ENCODE measurements at places on chromosomes 4 and X.

DNA sequence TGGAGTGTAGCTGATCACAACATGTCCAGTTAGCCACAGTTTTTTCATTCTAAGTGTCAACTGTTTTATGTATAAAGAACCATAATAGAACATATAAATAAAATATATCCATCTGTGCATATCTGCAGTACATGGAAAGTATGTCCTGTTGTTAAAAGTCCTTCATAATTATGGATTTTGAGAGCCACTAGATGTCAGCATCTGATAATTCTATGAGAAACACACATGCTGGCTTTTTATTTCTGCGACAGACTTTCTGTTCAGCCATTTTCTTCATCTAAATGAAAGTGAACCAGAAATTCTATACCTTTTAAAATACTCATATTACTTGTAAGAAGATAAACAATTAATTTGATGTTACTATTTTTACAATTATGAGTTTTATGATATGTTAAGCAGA is 251.5 kb downstream of the GPM6A start:
- DNase-seq = no peak

DNA sequence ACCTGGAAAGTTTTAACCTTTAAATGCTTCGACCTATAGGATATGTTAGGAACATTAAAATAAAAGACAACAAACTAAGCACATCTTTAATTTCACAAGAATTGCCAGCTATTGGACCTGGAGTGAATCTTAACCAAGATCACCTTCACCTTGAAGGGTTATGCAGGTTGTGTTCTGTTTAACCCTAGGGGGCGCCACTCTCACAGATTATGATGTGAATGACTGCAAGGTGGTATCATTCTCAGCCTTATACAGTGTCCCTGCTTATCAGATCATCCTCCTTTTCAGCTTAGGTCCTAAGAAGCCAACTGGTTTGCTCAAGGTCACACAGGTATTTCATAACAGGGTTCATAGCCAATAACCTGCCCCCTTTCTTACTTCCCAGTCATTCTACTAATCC is 23.5 kb downstream of the INTS6L start:
- DNase-seq = peak; percentile 30

GRCh38 chrX:118062817-118063615 is 53.6 kb downstream of the KLHL13 start:
- DNase-seq = no peak

DNA sequence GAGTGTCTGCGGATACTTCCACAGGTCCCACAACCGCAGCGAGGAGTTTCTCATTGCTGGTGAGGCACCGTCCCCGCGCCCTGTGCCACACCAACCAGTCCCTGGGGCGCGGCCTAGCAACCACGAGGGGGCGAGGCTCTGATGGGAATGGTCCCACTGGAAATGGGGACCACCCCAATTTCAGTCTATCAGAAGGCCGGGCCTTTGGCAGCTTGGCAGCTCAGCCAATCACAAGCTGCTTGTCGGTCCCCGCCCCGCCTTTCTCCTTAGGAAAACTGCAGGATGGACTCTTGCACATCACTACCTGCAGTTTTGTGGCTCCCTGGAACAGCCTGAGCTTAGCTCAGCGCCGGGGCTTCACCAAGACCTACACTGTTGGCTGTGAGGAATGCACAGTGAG is 3.0 kb downstream of the TIMP1 start:
- no peak for DNase-seq

GRCh38 chrX:136725441-136726104 is 55.2 kb downstream of the ARHGEF6 start:
- DNase-seq = no peak

- DNase-seq = no peak
Observed at GRCh38 chrX:153537526-153538295, 20.3 kb downstream of the ATP2B3 start.

GRCh38 chr4:107870916-107871786 is 46.4 kb downstream of the SGMS2 start:
- DNase-seq = no peak

DNA sequence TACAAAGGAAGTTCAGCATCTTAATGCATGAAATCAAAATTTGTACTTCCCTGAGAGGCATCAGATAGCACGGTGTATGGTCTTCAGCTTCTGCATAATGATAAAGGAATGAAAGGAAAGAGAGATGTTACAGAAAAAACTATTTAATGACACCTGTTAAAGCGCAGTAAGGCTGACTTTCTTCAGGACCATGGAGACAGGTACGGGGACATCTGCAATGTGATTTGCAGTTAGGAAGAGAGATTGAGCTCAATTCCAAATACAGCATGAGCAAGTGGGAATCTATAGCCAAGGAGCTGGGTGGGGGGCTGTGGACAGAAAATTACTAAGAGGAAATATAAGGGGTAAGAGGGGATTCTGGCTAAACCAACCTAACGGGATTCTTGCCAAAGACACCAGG is 39.3 kb downstream of the TMEM150C start:
- no peak for DNase-seq

GRCh38 chr4:72366601-72367000 is 202.4 kb downstream of the ADAMTS3 start:
- no peak for DNase-seq

GRCh38 chrX:70446380-70447350 is 2.0 kb downstream of the DLG3 start:
- no peak for DNase-seq

GRCh38 chr4:88041626-88042025 is 34.2 kb downstream of the PKD2 start:
- no peak for DNase-seq

DNA sequence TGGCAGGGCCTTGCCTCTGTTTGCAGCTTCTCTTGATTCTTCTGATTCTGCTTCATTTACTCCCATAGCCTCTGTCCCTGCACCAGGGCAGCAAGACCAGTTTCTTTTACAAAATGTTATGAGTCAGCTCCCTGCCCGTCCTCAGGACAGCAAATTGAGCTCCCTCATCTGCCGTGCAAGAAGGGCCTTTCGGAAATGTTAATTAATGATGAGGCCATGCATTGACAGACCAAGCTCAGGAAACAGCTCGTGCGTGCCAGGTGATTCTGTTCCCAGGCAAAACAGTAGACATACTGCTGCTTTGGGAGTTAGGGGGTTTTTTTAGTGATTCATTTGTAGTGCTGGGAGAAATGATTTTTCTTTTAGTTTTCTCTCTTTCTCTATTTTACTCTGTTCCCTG is 231.7 kb downstream of the FBXW7 start:
- no peak for DNase-seq

GRCh38 chrX:118286066-118286762 is 59.7 kb upstream of the WDR44 start:
- DNase-seq = no peak

GRCh38 chr4:117420948-117421347 is 335.6 kb upstream of the TRAM1L1 start:
- no peak for DNase-seq

GRCh38 chrX:72105436-72105835 is 26.3 kb downstream of the RTL5 start:
- DNase-seq = no peak

GRCh38 chr4:77432717-77433417 is 172.8 kb upstream of the CXCL13 start:
- DNase-seq = no peak

- no peak for DNase-seq
Observed at GRCh38 chr4:128955751-128956150, 137.6 kb downstream of the SCLT1 start.

DNA sequence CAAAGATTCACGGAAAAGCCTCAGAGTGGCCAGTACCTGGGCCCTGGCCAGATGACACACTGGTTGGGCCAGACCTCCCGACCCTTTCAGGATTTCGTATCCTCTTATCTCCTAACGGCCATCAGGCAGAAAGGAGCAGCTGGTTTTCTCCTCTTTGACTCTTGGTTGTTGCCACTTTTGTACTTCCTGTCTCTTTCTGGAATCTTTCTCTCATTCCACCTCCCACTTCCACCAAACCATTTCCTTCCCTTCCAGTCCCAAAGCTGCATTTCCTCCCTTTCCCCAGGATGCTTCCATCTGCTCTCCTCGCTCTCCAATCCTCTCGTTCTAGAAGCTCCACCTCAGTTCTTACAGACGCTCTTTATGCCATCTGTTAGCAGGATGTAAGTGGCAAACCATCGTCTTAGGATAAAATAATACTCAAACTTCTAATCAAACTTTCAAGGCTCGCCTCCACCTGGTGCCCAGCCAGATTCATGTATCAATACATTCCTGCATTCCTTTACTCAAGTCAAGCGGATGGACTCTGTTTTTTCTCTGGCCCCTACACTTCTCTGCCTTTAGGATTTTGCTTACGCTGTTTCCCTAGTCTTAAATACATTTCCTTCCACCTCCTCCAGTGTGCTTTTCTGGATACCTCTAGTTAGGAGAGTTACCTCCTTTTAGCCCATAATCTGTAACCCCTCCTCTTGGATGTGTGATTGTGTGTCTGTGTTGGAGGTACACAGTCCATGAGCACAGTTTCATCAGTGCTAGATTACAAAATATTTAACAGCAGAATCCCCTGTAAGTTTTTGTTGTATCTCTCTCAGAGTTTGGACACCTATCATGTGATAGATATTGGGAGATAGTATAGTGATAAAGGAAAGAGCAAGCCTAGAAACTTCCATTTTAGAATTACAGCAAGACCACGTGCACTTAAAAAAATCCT is 70.4 kb downstream of the LDB2 start:
- DNase-seq = no peak

DNA sequence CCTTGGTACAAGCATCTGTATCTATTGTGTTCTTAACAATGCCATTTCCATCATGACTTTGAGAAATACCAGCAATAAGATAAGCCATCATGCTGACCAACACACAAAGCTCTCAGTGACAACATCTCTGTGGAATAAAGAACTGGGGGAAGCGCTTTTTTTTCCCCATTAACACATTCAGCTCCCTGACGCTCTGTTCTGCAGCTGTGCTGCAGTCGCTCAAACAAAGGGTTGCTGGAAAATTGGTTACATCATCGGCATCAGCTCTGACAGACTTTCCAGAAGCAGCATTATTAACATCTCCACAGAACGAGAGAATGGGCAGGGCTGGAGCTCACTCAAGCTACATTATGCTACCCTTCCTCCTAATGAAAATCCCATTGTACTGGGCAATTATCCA is 39.9 kb downstream of the DCX start:
- no peak for DNase-seq

DNA sequence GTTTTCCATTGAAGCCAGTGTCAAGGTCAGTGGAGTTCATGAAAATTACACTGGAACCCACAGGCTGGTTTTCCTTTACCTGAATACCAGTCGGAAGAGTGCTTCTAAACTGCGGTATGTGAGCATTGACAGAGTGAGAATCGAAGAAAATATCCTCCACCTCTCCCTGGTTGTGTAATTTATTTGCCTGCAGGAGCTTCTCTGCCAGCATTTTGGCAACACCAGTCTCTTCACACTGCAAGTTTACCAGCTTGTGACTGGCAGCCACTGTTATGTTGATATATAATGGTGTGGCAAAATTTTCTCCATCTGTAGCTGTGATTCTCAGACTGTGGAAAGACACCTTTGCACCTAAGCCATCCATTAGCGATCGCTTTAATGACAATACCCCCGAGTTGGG is 16.1 kb downstream of the FAT1 start:
- DNase-seq = no peak

GRCh38 chr4:151690164-151690870 is 70.5 kb downstream of the GATB start:
- no peak for DNase-seq

- DNase-seq = peak; percentile 9
Observed at GRCh38 chrX:130878350-130879341, 24.4 kb downstream of the ENOX2 start.

- DNase-seq = no peak
Observed at GRCh38 chr4:2768921-2769336, 12.8 kb upstream of the TNIP2 start.

- no peak for DNase-seq
Observed at GRCh38 chrX:9681422-9681821, 84.2 kb downstream of the GPR143 start.

DNA sequence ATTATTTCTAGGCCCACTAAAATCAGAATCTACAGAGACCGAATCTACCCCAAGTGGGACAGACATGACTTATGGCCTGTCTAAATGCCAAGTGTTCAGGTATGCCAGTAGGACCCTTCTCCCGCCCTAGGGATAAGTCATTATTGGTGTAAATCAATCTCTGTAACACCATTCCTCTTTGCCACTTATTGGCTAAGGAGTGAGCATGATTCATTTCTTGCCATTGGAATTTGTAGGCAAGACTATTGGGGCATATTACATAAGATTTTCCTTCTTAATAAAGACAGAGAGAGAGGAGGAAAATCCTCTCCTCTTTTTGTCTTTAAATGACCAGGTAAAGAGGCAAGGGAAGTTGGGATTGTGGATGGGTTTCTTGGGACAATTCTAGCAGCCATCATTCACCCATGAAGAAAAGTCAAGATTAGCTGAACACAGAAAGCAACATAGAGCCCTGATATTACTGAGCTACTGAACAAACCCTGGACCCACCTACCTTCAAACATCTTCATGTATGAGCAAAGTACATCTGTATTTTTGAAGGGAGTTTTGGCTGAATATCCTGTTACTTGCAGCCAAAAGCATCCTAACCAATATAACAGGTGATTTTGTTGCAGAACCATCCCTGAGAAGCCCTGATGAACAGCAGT is 2.6 kb downstream of the SLC9B2 start:
- DNase-seq = no peak

GRCh38 chr4:27819246-27819645 is 958.6 kb downstream of the STIM2 start:
- DNase-seq = no peak

- no peak for DNase-seq
Observed at GRCh38 chr4:150308824-150309472, 230.7 kb downstream of the DCLK2 start.

DNA sequence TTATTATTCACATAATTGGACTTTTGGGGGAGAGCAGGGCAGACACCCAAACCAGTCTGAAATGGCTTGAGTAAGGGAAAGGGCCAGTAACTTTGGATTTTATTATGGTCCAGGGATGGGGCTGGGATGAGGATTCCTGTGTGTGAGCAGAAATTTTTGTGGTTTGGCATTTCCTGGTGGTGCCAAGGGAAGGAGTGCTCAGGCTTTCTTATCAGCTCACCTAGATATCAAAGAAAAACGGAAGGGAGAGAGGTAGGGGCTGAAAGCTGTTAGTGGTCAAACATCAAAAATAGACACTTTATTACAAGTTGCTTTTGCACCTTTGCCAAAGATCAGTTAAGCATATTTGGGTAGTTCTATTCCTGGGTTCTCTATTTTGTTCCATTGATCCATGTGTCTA is 128.5 kb upstream of the DIPK2B start:
- no peak for DNase-seq

- DNase-seq = no peak
Observed at GRCh38 chrX:115017455-115017854, at the start of gene IL13RA2. Gene IL13RA2 (minus strand): TSS chrX:115017616. CDS start chrX:115017269, 347 bp downstream.

GRCh38 chrX:103747163-103747562 is 29.5 kb upstream of the PLP1 start:
- no peak for DNase-seq

Measured in transverse colon (tissue), 4 donors.